Head of caudate nucleus (tissue), 42 donors: ENCODE measurements at places on chromosomes 7 and 10.

- DNase-seq, result peak; percentile 51
Observed at GRCh38 chr7:138630059-138630610, 71.0 kb downstream of the SVOPL start.

GRCh38 chr7:148436571-148436970, 154.0 kb upstream of the C7orf33 start:
- DNase-seq, result no peak

- DNase-seq, result no peak
Observed at GRCh38 chr7:82789883-82790609, 346.5 kb upstream of the CACNA2D1 start.

- peak; percentile 85 for DNase-seq
Observed at GRCh38 chr7:83936056-83936708, 258.4 kb downstream of the SEMA3A start.

DNA sequence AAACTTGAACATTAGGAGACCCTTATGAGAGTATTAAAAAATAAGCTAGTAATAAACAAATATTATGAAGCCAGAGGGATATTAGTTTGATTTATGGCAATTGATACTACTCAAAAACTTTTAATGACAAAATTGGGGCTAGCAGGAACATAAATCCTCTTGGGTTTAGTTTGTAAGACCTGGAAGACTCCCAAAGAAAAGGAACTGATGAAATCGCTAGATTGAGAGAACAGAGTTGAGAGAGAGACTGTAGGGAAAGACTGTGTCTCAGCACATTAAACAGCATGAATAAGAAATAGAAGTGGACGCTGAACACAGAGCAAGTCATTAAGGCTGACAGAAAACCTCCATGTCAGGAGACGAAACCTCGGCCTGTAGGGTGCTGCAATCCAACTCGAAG, 56.4 kb downstream of the ICA1 start:
- DNase-seq, result no peak

DNA sequence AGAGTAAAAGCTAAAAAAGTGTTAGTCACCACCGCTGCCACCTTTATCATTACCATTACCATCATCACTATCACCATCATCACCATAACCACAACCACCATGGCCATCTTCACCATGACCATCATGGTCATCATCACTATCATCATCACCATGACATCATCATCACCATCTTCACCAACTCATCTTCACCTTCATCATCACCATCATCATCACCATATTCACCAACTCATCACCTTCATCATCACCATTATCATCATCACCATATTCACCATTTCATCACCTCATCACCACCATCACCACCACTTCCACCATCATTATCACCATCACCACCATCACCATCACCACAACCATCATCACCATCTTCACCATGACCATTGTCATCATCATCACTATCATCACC, 46.5 kb upstream of the PDGFA start:
- no peak for DNase-seq

DNA sequence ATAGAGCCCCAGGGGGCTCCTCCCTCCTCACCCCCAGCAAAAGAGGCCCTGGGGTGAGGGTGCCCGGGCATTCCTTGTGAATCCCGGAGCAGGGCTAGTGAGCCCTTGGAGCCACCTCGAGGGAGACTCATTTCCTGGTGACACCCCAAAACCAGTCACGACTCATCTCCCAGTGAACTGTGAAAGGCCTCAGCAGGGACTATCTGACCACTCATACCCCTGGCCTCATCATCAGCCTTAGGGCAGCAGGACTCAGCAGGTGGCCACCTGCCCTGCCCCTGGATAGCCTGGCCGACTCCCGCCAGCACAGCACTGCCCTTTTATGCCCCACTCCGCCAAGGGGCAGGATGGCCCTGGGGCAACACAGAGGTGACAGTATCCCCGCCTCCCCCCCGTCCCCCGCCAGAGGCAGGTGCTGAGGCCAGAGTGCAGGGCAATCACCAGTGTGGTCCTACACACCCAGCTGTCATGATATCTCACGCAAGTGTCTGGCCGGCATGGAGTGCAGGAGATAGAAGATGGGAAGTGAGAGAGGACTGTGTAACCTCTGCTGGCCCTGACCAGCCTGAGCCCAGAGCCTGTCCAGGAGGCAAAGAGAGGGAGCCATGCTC, 3.2 kb downstream of the SNCG start:
- no peak for DNase-seq

GRCh38 chr10:60942788-60943315, 1.1 kb downstream of the RHOBTB1 start:
- DNase-seq, result peak; percentile 62

DNA sequence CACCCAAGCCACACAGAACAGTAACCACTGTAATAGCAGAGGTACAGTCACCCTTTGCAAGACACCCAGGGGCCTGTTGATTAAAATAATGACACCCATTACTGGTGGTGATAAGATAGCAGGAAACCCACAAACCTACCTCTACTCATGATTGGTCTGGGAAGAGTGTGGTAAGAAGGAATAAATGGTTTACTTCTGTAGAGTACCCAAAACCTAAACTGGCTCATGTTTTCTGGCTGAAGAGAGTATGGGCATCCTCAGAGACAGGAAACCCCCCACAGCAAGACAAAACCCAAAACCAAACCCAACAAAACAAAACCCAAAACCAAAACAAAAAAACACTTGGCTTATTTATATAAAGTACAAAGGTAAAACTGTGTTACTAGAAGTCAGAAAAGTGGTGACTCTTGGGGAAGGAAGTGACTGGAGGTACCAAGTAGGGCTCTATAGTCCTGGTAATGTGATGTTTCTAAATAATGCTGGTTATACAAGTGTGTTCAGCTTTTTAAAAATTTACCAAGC, 15.5 kb upstream of the DNAJB12 start:
- no peak for DNase-seq

DNA sequence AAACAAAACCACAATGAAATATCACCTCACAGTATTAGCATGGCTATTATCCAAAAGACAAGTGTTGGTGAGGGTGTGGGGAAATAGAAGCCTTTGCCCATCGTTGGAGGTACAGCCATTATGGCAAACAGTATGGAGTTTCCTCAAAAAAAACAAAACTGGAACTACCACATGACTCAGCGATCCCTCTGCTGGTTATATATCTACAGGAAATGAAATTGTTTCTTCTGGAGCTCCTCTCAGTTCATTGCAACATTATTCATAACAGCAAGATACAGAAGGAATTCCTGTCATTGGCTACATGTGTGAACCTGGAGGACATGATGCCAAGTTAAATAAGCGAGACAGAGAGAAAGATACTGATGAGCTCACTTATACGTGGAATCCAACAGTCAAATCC, 2.4 kb upstream of the UBE3C start:
- no peak for DNase-seq

GRCh38 chr7:130273081-130273932, 6.6 kb downstream of the CPA2 start:
- peak; percentile 54 for DNase-seq

- DNase-seq, result no peak
Observed at GRCh38 chr7:37382546-37383088, 66.0 kb downstream of the ELMO1 start.

DNA sequence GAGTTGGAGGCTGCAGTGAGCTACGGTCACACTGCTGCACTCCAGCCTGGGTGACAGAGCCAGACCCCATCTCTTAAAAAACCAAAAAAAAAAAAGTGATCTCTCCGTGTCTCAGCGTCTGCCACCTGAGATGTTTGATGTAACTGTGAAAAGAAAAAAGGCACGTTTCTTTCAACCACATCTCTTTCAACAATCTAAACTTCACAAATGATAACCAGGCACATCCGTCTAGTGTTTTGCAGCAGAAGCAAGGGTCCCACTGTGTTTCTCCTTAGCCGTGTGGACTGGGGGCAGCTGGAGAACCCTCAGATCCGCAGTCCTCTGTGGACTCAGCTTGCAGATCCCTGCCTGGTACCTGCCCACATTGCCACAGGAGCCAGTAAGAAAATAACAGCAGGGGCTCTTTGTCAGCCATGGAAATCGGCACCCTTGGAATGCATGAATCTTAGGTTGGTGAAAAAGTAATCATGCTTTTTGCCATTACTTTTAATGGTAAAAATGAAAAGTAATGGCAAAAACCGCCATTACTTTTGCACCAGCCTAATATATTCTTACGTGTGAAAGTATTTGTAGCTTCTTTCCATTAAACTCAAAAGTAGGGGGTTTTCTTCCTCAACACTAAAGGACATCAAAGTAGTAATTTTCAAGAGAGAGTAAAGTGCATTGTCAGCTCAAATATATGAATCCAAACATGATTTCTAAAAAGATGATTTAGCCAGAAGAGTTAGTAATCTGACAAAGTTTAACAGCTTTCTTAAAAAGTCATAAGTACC, 276.5 kb downstream of the CCDC3 start:
- DNase-seq, result no peak

DNA sequence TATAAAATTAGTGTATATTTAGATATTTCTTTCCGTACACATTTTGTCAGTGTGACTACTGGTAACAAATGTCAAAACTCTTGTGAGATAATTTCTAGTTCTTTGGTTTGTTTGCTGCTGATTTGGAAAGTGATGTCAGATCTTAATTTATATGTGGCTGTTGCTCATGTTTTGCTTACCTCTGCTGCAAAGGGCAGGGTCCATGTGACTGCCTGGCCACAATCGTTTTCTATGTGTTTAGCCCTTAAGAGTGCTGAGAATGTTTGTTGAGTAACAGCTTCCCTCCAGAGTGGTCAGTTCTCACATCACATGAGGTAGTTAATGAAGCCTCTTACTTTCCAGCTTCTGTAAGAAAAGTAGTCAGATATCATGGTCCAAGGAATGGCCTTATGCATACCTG, 4.2 kb downstream of the NRBF2 start:
- DNase-seq, result no peak

GRCh38 chr10:44949915-44950314, 9.7 kb upstream of the RASSF4 start:
- DNase-seq, result no peak

- no peak for DNase-seq
Observed at GRCh38 chr7:152677808-152678670, 2.1 kb upstream of the XRCC2 start.

- no peak for DNase-seq
Observed at GRCh38 chr10:124233546-124234138, 140.2 kb upstream of the CHST15 start.

DNA sequence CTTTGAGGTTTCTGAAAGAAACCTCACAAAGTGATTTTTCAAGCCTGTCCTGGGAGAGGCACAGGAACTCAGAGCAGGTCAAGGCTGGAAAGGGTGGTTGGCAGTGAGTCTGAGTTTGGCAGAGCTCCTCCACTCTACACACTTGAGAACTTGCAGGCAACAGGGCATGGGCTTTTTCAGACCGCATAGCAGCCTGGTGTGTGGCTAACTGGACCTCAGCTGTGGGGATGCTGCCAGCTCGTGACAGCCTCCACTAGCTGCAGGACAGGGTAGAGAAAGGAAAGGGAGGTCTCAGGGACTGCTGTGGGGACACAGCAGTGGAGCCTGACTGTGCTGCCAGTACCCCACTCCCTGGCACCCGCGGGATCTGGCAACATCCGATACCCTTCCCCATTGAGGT, 2.6 kb downstream of the CDHR1 start:
- no peak for DNase-seq

GRCh38 chr10:131638049-131638879, 262.5 kb upstream of the PPP2R2D start:
- no peak for DNase-seq

GRCh38 chr7:107660381-107661080, at the start of gene SLC26A4:
Gene SLC26A4 (plus strand): TSS chr7:107660828. CDS start chr7:107661642, 814 bp downstream.
- no peak for DNase-seq

DNA sequence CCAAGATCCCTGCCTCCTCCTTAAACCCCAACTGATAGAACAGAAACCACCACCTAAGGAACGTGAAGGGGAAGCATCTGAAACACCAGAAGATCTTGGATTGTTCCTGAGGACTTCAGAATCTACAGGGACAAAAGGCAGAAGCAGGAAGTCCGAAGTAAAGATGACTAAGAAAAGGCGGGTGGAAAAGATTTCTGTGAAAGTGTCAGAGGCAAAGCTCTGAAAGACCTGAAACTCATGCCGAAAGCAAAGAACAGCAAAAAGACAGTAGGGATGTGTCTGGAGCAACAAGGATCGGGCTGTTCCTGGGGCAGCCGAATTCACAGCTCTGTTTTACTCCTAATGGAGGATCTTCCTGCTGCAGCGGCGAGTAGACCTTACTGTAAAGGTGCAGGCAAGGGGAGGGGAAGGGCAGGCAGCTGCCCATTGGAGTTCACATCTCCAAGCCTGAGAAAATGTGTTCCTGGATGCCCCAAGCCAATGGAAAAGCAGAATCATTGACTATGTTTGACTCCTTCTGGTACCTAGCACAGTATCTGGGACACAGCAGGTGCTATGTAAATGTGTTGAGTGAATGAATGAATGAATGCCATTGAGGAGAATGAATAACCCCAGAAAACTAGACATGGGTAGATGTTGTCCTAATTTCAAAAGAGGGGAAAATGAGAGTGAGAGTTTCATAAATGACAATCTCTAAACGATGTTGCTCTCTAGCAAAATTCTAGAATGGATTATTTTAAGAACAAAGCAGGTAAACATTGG, 40.4 kb downstream of the PDIA4 start:
- no peak for DNase-seq

GRCh38 chr7:142836426-142836825, 18.4 kb upstream of the EPHB6 start:
- no peak for DNase-seq

- DNase-seq, result no peak
Observed at GRCh38 chr10:86765548-86765947, 9.1 kb downstream of the BMPR1A start.

GRCh38 chr7:117072620-117073118, 119.4 kb downstream of the ST7 start:
- peak; percentile 54 for DNase-seq

DNA sequence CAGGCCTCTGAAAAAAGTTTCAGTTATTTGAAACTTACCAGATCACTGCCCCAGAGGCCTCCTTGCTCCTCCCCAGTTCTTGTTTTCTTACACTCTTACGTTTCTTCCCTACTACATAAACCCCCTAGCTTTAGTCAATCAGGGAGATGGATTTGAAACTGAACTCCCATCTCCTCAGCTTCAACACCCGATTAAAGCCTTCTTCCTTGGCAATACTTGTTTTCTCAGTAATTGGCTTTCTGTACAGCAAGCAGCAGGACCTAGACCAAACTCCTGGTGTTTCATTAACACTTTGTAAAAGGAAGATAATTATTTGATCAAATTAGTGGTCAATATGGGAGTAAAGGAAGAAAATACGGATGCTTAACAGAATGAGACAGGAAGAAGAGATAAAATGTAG, 870.4 kb downstream of the PCDH15 start:
- no peak for DNase-seq

DNA sequence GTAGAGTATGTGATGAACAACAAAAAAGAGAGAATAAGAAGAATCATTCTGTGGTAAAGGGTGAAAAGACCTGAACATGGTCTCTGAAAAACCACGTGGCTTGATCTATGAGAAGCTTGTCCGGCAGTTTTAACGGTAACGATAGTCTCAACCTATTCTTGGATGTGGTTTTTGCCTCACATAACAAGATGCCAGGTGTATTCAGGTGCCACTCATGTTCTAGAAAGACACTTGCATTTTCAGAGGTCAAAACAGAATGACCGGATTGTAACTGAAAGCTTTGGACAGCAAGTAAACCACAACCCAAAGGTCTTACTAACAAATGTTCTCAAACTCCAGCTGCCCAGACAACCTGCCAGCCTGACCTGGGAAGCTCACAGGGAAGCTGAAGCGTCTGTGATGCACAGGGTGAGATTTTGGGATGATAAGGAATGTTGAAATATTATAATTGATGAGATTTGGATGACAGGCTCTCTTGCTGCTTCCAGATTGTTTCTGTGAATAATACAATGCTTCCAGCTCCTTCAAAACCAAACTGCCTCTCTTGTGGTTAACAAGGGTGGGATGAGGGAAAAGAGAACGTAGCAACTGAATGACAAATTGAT, 137.4 kb upstream of the GRB10 start:
- DNase-seq, result no peak

- DNase-seq, result no peak
Observed at GRCh38 chr10:93471110-93471651, 11.0 kb downstream of the MYOF start.
